ENCODE measurements at places on chromosomes 3 and 15.

- no peak for DNase-seq
Observed at GRCh38 chr3:11390411-11391131, 118.4 kb downstream of the ATG7 start.

GRCh38 chr3:17832016-17832415 lies 89.6 kb upstream of the TBC1D5 start:
- DNase-seq = no peak

- DNase-seq = no peak
Observed at GRCh38 chr15:71588746-71589145, 221.6 kb upstream of the NR2E3 start.

DNA sequence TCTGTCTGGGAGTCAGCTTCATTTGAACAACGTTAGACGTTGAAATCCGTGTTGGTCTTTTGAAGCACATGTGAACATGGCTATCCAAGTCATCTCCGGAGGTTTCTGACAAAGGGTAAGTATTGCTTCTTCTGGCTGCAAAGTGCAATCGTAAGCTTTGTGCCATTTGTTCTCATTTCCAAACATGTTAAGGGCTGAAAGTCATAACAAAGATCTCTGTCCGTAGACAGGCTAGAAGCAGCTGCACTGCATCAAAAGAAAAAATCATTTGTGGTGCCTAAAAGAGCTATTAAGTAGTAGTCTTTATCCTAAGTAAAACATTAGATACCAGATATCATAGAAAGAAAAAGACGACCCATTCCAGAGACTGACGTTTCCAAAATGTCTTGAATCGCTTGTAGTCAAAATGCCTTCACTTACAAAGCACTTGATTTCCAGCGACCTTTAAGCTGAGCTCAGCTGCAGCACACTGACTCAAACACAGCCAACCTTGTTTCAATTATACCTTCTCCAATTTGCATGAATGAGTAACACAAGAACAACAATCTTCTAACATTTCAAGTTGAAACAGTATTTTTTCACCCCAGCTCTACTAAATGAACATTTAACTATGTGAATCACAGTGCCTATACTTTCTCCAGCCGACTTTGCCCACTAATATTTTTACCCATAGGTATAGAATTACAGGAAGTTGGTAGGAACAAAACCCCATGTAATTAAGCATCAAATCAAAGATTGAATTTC lies 76.6 kb downstream of the NEDD4 start:
- DNase-seq = no peak

GRCh38 chr3:73073091-73073707 lies 11.7 kb downstream of the EBLN2 start:
- no peak for DNase-seq

GRCh38 chr3:134347551-134347950 lies 26.7 kb downstream of the AMOTL2 start:
- DNase-seq = no peak

GRCh38 chr15:75729326-75730069 lies 16.9 kb upstream of the CSPG4 start:
- DNase-seq = no peak

- DNase-seq = no peak
Observed at GRCh38 chr3:16028604-16029003, 145.9 kb upstream of the GALNT15 start.

- no peak for DNase-seq
Observed at GRCh38 chr15:51833772-51834171, 4.3 kb downstream of the TMOD3 start.

- DNase-seq = no peak
Observed at GRCh38 chr3:87541723-87542122, 265.3 kb upstream of the POU1F1 start.

DNA sequence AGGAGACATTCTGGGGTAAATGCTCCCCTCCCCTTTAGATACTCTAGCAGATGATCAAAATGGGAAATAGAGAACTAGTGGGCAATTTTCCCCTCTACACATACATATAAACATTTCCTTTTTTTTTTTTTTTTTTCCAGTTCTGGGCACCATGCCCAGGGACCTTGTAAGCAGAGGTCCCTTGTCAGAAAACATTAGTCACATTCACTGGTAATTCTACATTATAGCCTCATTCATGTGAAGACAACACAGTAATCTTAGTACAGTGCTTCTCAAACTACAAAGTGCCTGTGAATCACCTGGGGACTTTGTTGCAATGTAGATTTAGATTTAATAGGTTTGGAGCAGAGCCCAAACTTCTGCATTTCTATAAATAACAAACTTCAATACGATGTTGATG lies 60.1 kb upstream of the ACTC1 start:
- DNase-seq = no peak

- no peak for DNase-seq
Observed at GRCh38 chr3:71708476-71709105, 16.6 kb downstream of the EIF4E3 start.

DNA sequence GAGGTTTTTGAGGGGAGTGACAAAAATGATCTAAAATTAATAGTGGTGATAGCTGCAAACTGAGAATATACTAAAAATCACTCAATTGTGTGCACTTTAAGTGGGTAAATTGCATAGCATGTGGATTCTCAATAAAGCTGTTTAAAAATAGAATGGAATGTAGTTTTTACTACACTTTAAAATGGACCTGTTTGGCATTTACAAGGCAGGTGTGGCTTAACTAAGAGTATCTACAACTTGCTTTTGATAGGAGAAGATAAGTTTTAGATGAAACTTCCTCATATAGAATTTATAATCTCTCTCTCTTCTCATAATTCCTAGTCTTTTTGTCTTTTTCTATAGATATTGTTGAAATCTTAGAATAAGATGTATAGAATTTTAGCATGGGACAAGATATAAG lies 40.3 kb downstream of the THRB start:
- DNase-seq = no peak

All from neuronal stem cell (in vitro differentiated cells).